Mesothelial cell of epicardium (in vitro differentiated cells): ENCODE measurements at places on chromosomes 2 and 18.

DNA sequence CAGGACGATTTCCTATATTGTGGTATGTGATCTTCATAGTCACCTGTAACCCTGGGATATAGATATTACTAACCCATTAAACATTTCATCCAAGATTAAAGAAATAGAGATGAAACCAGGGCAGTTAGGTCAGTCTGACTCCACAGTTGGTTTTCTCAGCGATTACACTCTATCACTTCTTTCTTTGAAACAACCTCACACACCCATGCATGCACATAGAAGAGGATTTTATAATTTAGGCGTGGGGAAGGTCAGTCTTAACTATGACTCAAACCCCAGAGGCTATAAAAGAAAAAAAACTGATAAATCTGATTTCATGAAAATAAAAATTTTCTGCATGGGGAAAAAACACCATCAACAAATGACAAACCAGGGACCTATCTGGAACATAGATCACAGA, 54.2 kb downstream of the BCL2 start:
- DNase-seq = no peak

GRCh38 chr18:55849391-55849790, 261.4 kb upstream of the TCF4 start:
- DNase-seq = no peak

GRCh38 chr2:55009277-55010060, 40.8 kb downstream of the RTN4 start:
- DNase-seq = no peak

DNA sequence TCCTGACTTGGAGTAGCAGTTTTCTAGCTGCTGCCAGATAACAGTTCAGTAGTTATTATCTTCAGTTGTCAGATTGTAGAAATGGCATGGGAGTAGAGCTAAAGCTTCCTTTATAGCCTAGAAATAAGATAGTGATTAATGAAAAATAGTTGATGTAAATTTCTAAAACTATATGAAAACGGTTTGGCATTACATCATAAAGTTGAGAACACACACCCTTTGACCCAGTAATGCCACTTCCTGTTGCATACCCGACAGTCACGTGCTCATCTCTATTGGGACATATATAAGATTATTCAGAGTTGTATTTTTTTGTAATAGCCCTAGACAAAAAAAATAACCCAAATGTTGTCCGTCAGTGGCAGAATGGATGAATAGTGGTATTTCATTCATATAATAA, 39.4 kb upstream of the ASB1 start:
- no peak for DNase-seq

DNA sequence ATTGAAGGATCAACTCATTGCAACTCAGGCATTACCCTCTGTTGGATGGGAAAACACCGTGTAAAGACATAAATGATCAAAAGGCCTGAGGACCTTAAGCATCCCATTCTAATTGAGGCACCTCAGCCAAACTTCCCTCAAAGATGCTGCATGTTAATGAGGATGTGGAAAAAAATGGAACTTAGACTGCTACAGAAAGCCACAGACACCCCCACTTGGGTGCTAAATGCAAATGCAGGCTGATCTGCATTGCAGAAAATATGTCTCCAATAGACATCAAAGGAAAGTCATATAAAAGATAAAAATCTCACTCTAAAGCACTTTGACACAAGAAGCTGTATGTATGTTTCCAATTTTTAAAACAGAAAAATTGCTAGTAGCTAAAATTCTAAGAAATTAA, 504.7 kb downstream of the KCNJ3 start:
- no peak for DNase-seq

GRCh38 chr2:54683596-54683995, 39.9 kb upstream of the EML6 start:
- no peak for DNase-seq

GRCh38 chr2:177275743-177276055, 11.2 kb upstream of the NFE2L2 start:
- no peak for DNase-seq

DNA sequence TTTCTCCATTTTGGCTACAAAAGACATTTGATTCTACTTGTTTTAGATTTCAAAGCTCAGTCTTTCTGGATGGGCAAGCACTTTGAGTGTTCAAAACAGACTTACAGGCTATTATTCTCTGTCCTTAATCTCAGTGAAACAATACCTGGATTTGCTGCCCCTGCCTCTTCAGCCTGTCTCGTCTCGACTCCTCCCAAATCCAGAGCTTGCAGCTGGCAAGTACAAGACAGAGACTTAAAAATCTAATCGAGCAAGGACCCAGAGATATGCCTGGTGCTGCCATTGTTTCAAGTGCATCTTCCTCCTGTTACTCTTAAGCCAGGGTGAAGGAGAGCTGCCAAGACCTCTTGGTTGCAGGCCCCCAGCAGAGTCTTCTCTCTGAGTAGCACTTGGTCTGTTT, 59.2 kb downstream of the LRRC30 start:
- no peak for DNase-seq

DNA sequence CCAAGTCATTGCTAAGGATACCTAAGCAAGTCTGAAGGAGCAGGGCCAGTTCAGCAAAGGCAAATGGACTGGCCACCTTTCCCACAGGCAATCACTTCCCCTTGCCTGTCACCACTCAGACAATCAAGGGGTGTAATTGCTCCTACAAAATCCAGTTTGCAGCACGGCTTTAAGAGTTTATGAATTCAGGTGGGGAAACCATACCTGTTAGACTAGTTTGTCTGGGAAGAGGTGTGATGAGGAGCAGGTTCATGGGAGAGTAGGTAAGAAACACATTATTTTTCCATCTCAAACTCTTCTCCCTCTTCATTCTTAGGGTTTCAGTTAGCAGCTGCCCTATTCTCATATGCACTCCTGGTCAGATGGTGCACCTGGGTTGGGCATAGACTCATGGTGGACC, 102.5 kb downstream of the EVA1A start:
- DNase-seq = no peak

GRCh38 chr2:69566669-69567068, 76.9 kb downstream of the AAK1 start:
- no peak for DNase-seq

DNA sequence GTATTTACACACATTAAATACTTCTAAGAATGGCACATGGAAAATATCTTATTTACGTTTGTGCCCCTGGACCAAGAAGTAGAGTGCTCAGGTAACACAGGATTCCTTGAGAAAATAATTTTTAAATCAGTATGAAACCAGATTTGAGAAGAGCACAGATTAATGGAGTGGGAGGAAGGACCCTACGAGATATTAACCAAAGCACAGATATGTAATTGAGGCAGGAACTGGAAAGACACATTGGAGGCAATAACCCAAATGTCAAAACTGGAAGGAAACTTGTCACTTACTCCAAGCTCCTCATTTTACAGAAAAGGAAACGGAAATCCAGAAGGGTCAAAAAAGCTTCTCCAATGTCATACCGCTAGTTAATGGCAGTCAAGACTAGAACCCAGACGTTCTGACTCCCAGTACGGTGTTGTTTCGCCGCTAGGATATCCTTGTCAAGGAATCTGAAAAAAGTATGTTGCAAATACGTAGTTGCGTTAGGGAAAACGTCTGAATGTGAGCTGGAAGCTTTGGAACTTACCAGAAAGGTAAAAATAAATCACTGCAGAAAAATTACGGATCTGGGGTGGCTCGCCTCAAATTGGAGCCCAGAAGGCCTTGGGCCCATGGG, 634 bp downstream of the MTIF2 start:
- no peak for DNase-seq
